ENCODE measurements at places on chromosomes 4 and X.

- no peak for DNase-seq
These were observed 19.8 kb upstream of the TBC1D14 start for GRCh38 chr4:6889736-6890324.

- DNase-seq: no peak
These were observed 32.8 kb upstream of the REST start for GRCh38 chr4:56874923-56875322.

- DNase-seq: no peak
These were observed 19.0 kb upstream of the MAGEB2 start for GRCh38 chrX:30196322-30196721.

DNA sequence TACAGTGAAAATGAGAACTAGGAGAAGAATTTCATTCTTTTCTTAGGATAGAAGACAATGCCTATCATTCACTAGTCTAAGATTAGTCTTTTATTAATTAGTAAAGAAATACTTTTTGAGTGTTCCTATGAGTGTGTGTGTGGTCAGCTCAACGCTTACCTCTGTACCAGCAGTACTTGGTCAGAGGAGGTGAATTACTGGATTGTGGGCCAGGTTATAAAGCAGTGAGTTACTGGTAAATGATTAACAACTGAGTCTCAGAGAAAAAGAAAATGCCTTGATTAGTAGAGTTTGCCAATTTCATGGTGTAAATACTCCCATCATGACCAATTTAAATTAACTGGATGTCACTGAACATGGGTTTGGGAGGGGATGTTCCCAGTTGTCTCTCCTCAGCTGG lies 444.6 kb downstream of the STIM2 start:
- no peak for DNase-seq

GRCh38 chrX:88397551-88397950 lies 349.5 kb upstream of the CPXCR1 start:
- no peak for DNase-seq

DNA sequence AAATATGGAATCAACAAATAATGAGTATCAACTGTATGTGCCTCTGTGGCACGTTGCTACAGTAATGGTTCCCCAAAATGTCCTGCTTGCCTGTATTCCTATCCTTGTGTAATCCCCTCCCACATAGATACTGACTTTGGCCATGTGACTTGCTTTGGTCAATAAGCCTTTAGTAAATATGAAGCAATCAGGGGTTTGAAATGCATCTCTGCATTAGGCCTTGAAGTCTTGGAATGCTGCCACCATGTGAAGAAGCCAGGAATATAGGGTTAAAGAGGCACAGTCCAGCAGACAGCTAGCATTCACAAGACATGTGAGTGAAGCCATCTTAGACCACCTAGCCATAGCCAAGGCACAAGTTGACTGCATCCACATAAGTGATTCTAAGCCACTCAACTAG lies 190.9 kb downstream of the GABRB1 start:
- no peak for DNase-seq

DNA sequence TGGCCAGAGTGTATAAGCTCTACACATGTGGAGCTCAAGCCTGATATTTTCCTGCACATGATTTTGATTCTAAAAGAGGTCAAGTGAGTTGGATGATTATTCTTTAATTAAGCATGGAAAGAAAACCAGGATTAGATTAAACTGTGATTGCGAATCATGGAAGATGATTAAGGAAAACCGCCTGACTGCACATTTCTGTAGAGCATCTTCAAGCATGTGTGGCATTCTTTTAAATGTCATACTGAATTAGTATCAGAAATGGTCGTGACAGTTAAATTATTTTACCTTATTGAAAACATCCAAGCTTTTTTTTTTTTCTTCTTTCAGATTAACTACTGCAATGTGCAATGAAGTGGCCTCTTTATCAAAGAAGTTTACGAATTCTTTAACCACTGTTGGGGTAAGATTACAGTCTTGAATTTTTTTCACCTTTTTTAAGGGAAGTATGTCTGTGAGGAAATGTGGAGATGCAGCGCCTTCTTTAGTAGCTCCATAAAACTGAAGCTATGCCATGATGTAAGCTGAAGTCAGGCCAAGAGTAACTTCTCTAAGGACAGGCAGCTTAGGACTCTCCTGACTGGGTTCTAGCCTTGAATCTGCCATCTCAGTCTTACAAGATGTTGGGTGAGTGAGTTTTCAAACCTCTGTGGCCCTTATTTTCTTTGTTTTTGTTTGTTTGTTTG lies 67.9 kb downstream of the FAM114A1 start:
- no peak for DNase-seq

GRCh38 chr4:22072726-22073125 lies 124.2 kb upstream of the KCNIP4 start:
- DNase-seq: no peak

- DNase-seq: no peak
These were observed 65.0 kb downstream of the ZFYVE28 start for GRCh38 chr4:2353222-2354107.

DNA sequence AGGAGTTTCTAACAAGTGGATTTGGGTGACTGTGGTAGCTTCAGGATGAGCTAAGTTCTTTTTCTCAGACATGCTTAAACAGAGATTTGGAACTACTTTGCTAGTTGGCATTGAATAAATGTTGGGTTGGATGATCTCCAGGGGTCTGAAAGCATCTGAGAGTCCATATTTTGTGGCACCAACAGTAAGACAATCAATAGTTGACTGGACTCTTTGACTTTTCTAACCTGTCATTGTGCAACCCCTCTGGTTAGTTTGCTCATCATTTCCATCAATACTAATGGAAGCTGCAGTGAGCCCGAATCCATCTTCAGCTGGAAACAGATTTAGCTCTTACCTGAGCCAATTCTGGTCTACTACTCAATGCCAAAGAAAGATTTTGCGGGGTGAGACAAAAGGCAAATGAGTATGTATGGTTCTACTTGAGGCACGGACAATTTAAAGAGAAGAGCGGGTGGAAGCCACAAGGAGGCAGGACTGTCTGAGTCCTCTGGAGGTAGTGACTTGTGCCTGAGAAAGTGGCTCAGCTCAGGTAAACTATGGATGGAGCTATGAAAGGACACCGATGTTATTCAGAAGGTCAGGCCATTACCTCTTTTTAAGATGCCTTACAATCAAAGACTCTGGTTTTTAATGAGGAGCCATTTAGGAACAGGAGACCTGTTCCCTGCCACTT lies 118.7 kb downstream of the MID1IP1 start:
- no peak for DNase-seq

DNA sequence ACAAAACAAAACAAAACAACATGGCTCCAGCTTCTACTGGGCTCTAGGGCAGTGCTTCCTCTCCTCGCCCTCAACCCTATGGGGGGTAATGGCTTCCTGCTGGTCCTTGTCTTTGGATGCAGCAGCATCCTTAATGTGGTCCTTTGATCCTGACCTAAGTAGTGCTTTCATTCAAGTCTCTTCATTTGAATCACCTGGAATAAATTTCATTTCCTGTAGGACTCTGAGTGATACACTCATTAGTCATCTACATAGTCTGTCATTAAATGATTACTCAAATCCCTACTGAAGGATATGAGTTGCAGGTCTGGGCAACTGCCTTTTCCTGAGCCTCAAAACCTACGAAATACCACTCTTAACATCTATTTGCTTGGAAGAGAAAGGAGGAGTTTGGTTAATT lies 54.5 kb downstream of the RHOH start:
- no peak for DNase-seq

GRCh38 chr4:169618286-169618685 lies 2.1 kb upstream of the CLCN3 start:
- no peak for DNase-seq

DNA sequence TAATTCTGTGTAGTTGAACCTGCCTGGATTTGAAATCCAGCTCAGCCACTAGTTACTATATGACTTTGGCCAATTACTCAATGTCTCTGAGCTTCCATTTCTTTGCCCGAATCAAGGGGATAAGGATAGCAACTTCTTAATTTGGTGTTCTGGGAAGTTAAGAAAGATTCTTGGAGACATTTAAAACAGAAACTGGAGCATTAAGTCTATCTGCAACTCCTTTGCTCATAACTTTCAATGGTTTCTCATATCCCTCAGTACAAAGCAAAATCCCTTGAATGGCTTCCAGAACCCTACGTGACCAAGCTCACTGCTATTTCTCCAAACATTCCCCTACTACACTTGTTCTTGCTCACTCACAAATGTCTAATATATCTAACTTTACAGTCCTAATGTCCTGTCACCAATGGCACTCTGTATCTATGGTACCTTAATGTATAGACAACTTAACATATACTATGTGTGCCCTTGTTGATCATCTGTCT lies 849.1 kb upstream of the SLIT2 start:
- no peak for DNase-seq

- no peak for DNase-seq
These were observed 136.5 kb upstream of the NKX1-1 start for GRCh38 chr4:1542516-1543320.

DNA sequence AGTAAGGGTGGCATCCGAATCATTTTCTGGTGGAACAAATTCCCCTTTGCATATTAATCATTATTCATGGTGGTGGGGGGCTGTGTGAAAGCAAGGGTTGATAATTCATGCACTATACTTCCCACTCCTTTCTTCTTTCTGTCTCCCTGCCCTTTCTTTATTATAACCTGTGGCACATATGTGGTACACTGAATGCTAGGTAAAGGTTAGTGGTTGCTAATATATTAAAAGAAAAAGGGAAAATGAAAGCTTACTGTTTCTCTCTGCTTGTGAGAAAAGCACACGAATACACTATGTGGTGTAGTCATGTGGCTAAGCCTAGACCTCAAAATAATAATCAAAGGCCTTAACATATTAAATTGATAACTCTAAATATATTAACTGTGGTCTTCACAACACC lies 178.4 kb upstream of the RPS6KA3 start:
- no peak for DNase-seq

- no peak for DNase-seq
These were observed 45.3 kb downstream of the MAP7D3 start for GRCh38 chrX:136205882-136206380.

DNA sequence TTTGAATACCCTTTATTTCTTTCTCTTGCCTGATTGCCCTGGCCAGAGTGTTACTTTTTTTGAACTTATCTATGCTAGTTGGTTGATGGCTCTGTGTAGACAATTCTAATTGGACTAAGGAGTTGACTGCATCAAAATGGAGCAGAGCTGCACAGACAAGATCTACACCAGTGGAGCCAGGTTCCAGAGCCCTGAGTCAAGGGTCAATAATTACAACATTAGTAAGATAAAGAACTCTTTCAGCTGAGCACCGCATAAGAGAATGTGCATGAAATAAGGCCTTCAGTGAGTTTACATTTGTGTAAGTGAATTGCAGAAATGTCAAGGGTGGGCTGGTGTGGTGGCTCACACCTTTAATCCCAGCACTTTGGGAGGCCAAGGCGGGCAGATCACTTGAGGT lies 599.7 kb upstream of the TENM3 start:
- no peak for DNase-seq

DNA sequence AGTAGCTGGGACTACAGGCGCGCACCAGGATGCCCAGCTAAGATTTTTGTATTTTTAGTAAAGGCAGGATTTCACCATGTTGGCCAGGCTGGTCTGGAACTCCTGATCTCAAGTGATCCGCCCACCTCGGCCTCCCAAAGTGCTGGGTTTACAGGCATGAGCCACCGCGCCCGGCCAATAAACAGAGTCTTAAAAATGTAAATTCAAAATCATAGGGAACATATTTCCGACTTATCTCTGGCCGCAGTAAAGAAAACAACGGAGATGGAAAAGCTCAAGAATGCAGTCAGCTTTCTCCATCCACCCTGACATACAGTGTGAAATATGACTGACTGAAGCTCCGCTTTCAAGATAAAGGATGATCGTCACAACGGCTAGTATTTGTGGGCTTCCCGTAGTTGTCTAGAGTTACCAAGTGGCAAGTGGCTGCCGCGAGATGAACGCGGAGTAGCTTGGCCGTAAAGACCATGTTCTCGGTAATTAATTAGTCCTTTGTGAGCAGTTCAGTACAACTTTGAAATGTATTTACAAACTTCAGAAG lies 495.1 kb upstream of the FAT1 start:
- DNase-seq: no peak

GRCh38 chrX:143095321-143095720 lies 69.6 kb downstream of the SPANXN4 start:
- no peak for DNase-seq

GRCh38 chrX:23779025-23779424 lies 3.9 kb upstream of the SAT1 start:
- DNase-seq: no peak

- peak; percentile 6 for DNase-seq
These were observed 49.1 kb downstream of the APOOL start for GRCh38 chrX:85052636-85053343.

GRCh38 chr4:152218576-152218975 lies 317.3 kb downstream of the FBXW7 start:
- DNase-seq: no peak

DNA sequence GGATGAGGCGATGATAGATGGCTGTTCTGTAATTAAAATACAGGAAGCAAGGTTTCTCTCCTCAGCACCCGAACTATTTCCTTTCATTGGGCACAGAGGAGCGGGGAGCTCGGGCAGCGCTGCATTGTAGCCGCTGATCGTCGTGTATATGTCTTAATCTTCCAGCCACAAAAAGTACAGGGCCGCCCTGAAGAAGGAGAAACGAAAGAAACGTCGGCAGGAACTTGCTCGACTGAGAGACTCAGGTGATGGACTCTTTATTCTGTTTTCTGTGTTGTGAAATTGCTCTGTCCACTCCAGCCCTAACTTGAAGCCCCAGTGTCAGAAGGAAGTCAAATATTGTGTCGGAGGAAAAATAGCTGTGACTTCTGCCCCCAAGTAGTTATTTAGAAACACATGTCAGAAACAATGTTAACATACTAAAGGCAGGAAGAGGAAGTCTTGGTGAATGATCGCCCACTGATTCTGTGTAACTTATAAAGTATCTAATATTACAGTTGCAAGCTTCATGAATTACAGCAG lies 546 bp downstream of the ZRSR2 start:
- no peak for DNase-seq

GRCh38 chrX:68421636-68422035 lies 11.7 kb downstream of the OPHN1 start:
- DNase-seq: no peak

DNA sequence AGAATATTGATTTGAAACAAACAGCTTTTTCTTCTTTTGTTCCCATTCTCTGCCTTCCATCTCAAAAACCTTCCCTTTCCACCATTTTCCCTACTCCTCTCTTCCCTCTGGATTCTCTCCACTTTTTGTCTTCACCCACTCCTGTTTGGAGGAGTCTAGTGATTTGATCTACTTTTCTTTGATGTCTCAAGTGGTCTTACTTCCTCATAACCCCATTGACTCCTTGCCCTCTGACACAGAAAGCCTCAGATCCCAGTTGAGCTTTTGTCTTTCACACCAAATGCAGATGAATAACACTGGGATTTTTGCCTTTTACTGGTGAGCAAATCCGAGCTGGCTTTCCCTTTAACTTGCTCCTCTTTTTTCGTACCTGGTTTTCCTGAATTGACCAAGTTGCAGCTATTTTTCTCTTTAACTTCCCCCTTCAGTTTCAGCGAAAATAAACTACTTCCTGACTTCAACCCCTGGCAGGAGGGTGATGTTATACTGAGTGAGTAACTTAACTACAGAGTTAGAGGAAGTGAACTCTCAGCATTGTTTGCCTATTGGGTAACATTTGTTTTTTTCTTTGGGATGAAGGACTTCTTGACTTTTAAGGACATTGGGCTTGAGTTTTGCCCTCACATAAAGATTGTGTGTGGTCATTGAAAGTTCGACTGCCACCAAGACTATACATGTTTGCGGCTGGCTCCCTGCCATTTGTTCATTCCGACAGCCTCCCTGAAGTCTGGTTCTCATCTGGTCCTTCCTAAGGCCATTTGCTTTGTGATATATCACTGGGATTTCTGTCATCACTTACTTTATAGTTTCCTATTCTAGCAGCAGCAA lies 392.8 kb upstream of the NR3C2 start:
- DNase-seq: no peak

GRCh38 chrX:135914404-135914803 lies 20.9 kb downstream of the SAGE1 start:
- no peak for DNase-seq

- DNase-seq: no peak
These were observed 12.7 kb upstream of the SPIN4 start for GRCh38 chrX:63363788-63364187.
